Activated gamma-delta T cell treated with Interleukin-2 at 50 U/mL for 16 hours (primary cell): ENCODE measurements at places on chromosomes 7 and 10.

GRCh38 chr10:71250842-71251241 is 38.5 kb downstream of the UNC5B start:
- no peak for DNase-seq

DNA sequence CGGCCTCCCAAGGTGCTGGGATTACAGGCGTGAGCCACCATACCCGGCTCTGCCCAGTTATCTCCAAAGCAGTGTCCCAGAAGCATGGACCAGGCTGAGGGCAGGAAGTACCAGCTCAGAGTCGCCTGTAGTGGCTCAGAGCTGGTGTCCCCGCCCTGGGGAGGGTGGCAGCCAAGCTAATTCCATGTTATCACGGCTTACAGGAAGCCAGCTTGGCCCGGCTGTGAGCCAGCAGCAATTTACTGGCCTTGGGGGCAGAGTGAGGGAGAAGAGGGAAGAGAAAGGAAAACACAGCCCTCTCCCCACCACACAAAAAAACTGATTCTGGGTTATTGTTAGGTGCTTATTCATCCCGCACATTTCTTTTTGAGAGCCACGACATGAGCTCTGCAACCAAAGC is 88.1 kb downstream of the HIP1 start:
- no peak for DNase-seq

DNA sequence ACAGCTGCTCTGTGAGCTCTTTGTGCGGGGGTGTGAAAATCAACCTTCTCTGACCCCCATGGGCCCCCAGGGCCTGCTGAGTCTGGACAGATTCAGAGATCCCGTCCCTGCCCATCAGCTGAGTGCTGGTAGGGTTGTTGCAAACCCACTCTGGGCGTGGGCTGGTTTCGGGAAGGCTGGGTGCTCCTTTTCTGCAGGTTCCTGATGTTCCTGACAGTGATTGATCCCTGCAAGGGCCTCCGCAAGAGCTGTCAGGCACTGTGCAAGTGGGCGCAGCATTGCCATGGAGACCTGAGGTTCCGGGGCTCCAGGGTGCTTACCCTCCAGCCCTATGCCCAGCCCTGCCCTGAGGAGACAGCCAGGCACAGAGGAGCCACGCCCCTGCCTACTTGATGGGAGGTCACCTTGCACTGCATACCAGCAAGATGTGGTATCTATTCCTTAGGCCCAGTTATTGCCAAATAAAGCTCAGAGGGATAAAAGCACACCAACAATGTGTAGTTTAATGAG is 44.3 kb upstream of the INPP5A start:
- no peak for DNase-seq

GRCh38 chr10:95445223-95445836 is 115.8 kb downstream of the SORBS1 start:
- DNase-seq: no peak

GRCh38 chr10:59362959-59363381 is 621 bp upstream of the FAM13C start:
- DNase-seq: no peak

- no peak for DNase-seq
These were observed 81.7 kb upstream of the ITPRID1 start for GRCh38 chr7:31432176-31432575.

DNA sequence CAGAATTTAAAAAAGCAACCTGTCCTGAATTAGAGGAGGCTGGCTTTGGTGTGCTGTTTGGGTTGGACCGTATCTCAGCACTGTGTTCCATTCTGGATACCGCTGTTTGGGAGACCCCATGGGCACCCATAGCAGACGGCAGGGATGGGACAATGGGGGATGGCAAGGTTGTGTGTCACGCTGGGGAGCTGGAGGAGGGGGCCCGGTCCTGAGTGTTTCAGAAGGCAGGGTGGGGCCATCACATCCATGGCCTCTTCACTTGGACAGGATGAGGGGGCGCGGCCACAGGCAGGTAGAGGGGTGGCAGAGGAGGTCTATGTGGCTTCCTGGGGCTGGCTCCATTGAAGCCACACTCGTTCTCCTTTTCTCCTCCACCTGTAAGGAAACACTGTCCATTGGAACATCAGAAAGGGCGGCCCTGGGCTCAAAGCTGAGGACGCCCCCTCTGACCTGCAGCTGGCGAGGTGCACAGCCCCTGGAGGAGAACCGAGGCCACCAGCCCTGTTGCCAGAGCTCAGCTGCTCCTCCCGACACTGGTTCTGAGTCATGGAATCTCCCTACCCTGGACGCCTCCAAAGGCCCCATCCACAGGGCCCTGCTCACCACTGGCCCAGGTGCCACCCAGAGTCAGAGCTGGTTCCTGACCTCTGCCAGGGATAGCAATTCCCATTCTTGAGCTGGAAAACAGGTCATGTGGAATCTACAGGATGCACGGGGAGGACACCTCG is 587.3 kb downstream of the DNAJB6 start:
- DNase-seq: no peak

- no peak for DNase-seq
These were observed 211.9 kb upstream of the SHH start for GRCh38 chr7:156024201-156024600.

- no peak for DNase-seq
These were observed at the start of gene CACNB2 for GRCh38 chr10:18140149-18140956. Gene CACNB2 (plus strand): TSS chr10:18140424.

- DNase-seq: peak; percentile 36
These were observed 112.0 kb downstream of the NEURL1 start for GRCh38 chr10:103605359-103606096.

DNA sequence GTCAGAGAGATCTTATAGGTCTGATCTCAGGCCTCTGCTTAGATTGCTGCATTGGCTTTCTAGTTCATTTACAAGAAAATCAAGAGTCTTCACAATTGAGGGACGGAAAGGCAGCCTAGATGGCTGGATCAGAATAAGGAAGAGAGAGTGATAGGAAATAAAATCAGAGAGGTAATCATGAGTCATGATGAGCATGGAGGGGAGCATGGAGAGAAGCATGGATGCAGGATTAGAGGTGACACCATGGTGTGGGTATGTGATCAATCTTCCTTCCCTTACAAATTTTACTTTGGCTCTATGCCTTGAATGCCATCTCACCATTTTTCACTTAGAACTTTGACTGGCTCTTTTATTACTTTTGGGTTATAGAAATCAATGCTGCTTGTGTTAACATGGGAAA is 1.4 kb downstream of the BCCIP start:
- no peak for DNase-seq

DNA sequence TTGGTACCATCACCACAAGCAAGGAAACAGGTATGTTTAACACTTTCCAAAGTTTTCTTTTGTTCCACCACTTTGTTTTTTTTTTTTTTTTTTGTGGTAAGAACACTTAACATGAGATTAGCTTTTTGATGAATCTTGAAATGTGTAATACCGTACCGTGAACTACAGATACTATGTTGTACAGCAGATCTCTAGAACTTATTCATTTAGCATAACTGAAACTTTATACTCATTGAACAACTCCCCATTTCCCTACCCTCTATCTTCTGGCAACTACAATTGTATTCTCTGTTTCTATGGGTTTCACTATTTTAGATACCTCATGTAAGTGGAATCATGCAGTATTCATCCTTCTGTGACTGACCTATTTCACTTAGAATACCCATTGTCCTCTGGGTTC is 162.7 kb upstream of the ITGB1 start:
- no peak for DNase-seq

DNA sequence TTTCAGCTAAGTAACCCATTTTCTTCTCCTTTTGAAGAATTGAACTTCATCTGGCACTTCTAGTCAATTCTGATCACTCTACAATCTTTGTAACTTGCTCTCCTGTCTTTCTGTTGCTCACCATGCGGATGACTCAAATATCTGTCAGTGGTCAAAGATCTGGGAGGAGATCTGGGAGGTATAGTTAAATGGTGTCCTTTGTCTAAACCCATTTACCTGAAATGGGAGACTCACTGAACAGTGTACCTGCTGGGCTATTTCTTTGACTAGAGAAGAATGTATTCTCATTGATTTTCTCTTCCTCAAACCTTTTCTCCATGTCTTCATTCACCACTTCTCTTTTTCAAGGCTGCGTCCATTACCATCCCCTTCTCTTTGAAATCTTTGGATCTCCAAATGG is 42.0 kb upstream of the PCLO start:
- DNase-seq: no peak

- DNase-seq: no peak
These were observed 7.0 kb upstream of the MMP21 start for GRCh38 chr10:125782616-125783015.

- no peak for DNase-seq
These were observed 37.9 kb upstream of the TMEM140 start for GRCh38 chr7:135109976-135110375.
